IMR-90 (cell line): ENCODE measurements at places on chromosomes 7 and 10. TPM values are rescaled to one million over a fixed set of nuclear protein-coding genes. Genes with fewer than 3 reads are reported as not detected.

DNA sequence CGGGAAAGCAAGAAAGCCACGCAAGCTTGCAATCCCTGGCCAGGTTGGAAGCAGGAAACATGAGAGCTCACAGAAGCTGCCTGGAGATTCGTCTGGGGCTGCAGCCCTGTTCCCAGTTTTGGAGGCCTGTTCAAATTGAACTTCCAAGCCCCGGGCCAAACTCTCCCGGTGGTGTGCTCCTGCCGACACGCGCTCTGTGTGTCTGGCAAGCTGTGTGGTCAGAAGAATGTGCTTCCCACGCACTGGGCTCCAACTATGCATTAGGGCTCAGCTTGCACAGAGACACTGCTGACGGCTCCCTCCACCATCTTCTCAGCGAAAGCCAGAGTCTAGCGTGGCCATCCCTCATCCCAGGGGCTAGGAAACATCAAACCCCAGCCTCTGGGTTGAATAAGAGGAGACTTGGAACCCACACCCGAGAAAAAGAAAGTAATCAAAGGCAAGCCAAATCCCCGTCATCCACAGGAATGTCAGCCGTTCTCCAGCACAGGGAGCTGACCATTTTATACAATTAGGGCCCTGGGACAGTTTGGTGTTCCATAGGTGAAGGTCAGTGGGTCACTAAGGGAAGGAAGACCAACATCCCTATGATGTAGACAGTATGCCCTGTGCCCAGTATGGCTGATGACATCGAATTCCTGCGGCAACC lies 107.2 kb downstream of the FGFR2 start:
- no peak for DNase-seq

GRCh38 chr7:531777-532176 lies 12.1 kb upstream of the PDGFA start:
- DNase-seq: no peak

DNA sequence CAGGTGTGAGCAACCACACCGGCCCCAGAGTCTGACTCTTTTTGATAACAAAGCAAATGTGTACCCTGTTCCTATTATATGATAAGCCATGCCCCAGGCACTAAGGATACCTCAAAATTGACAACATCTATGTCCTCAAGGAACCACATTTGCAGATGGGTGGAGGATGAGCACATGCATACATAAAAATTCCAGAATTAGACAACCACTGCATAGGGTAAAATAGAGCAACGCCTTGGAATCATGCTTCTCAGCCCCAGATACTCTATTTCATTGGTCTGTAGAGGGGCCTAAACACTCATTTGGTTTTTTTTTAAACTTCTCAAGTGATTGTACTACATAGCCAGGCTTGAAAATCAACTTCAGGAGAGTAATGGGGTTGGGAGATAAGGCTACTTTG lies 78.7 kb downstream of the SLC25A13 start:
- no peak for DNase-seq

- DNase-seq: no peak
Measured at GRCh38 chr7:140155428-140155827, 21.4 kb downstream of the KDM7A start.

DNA sequence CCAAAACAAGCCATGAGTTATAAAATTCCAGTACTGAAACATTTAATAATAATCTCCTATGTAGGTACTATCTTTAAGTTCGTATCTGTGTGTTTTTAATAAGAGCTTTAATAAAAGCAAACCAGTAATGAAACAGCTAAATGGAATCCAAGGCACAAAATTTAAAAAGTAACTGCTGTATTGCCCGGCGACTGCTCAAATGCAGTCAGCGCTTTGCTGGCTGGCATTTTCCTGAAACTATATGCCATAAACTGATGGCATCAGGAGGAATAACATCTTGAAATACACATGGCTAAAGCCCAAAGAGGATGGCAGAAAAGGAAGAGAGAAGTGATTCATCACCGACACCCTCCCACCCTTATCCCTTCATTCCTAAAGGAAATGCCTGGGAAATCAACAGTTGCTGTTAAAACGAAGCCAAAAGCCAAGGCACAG lies 133.1 kb downstream of the CUBN start:
- peak; percentile 36 for DNase-seq

GRCh38 chr7:32243687-32244290 lies 173.6 kb upstream of the PDE1C start:
- no peak for DNase-seq

GRCh38 chr10:128971374-128972035 lies 495.5 kb upstream of the MGMT start:
- no peak for DNase-seq

DNA sequence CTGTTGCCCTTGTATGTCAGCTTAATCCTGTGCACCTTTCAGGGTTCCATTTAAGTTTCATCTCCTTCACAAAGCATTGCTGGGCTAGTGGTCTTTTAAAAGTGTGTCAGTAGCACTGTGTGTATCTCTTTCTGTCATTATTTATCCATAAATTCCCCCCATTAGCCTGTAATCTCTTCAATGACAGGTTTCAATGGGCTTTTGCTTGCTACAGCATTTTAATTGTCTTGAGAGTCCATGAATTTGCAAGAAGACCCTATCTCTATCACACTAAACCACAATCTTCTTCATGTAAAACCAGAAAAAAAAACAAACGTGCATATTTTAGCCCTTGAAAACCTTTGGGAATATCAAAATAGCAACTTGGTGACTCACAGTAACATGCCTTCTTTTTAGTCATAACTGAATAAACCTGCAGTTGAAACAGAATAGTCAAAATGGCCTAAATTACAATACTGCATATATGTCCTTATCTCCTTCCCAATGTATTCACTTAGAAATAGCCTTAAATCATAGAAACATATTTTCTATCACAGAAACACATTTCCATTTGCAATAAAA lies 118.6 kb downstream of the PON1 start:
- peak; percentile 59 for DNase-seq

The SLC16A9 gene
- 0.18 and 0.56 TPM in 2 replicates for total RNA-seq

DNA sequence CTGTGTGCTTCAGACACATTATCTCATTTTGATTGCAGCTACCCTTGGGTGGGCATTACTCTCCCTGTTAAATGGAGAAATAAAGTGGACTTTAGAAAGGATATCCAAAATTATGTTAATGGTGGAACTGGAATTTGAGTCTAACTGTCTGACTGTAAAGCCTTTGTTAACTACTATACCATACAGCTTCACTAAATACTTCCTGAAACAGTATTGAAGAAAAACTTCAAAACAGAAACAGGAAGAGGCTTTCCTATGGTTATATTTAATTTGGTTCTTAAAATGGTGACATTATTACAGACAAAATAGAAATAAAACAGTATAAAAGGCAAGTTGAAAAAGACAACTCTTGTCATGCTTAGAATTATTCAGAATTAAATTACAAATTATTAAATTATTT lies 25.0 kb downstream of the SPAG6 start:
- no peak for DNase-seq

The SGPL1 gene
- total RNA-seq: 26.7 and 27.5 TPM in 2 replicates

DNA sequence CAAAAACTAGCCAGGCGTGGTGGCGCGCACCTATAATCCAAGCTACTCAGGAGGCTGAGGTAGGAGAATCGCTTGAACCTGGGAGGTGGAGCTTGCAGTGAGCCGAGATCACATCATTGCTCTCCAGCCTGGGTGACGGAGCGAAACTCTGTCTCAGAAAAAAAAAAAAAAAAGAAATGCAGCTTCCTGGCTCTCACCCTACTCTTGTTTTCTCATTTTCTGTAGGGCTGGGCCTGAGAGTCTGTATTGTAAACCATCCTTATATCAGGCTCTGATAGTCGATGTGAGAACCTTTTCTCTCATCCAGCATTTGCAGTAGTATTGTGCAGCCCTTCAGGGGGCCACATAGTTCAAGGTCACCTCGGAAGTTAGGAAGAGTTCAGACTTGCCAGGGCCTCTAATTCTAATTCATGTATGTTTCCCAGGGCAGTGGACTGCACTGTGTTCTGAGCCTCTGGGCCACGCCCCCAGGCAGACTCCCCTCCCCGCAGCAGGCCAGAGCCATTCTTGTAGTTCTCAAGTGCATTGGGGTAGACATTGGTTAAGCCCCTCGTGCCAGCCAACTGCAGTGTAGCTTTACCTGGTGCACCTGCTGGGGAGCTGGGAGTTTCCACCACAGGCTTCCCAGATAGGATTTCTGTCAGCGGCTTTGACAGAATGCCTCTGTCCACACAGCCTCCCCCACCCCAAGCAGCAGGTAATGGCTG lies 38.3 kb upstream of the PDCD4 start:
- DNase-seq: no peak

The CFAP46 gene
- total RNA-seq: 1.3 and 1.7 TPM in 2 replicates

DNA sequence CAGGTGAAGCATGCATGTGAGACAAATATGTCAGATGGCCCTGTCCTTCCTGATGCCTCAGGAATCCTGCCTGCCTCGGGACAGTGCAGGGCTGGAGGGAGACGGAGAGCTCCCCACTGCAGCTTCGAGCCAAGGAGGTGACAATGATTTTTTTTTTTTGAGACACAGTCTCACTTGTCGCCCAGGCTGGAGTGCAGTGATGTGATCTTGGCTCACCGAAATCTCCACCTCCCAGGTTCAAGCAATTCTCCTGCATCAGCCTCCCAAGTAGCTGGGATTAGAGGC lies 68.8 kb downstream of the OAT start:
- no peak for DNase-seq

GRCh38 chr10:109737009-109737408 lies 186.3 kb downstream of the XPNPEP1 start:
- no peak for DNase-seq

The CPA4 gene
- total RNA-seq: 365 and 382 TPM in 2 replicates

The LRRC17 gene
- total RNA-seq: 271 and 280 TPM in 2 replicates

DNA sequence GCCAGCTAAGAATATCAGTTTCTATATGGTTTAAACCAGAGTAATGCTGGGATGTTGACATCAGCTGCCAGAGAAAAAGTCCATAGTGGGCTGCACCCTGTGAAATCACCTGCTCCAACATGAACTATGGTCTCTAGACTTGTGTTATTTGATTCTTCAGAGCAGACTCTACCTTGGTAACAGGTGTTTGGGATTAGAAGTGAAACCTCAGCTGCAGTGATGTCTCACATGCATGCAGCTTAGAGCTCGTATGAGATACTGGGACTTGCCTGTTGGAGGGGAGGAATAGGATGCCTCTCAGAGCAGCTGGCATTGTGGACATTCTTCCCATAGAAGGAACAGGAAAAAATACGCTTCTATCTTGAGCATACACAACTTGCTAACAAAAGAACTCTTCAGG lies 287.1 kb upstream of the CSTF2T start:
- no peak for DNase-seq

The SFTPA1 gene
- not detected in 2 replicates for total RNA-seq

The HOXA4 gene
- 0.36 and 1.1 TPM in 2 replicates for total RNA-seq

DNA sequence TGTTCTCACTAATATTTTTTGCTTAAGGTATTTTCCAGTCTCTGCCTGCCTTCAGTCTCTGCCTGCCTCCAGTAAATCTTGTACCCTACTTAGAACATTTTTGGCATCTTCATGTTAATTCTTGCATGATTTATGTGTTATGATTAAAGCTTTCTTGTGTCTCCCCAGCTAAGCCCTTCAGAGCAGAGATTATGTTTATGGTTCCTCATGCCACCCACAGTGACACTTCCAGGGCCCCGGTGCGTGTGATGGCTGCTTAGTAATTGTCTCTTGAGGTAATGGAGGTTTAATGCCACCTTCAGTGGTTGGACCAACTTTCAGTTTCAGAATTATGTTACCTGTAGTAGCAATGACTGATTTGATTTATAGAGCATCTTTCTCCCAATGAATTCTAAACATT lies 70.6 kb upstream of the MET start:
- no peak for DNase-seq

GRCh38 chr7:101395376-101395775 lies 32.7 kb downstream of the COL26A1 start:
- DNase-seq: no peak

- no peak for DNase-seq
Measured at GRCh38 chr10:1359626-1359955, 303.4 kb downstream of the WDR37 start.

The CYCS gene
- 22.9 and 65.3 TPM in 2 replicates for total RNA-seq

DNA sequence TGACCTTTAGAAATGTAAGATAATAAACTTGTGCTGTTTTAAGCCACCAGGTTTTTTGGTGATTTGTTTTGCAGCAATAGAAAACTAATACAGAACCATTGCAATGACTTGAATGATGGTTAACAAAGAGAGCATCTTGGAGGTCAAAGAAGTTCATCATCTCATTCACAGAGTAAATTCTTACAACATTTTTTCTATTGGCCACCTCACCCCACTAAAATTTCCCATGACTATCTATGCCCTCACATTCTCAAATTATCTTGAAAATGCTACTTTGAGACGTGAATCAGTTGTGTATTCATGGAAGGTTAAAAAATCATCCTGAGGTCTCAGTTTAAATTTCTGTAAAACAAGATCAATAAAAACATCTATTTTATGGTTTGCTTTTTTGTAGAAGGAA lies 754.2 kb downstream of the SORCS1 start:
- DNase-seq: peak; percentile 34

GRCh38 chr10:58089739-58090138 lies 178.0 kb downstream of the IPMK start:
- no peak for DNase-seq

- no peak for DNase-seq
Measured at GRCh38 chr10:4755286-4755989, 70.6 kb upstream of the AKR1E2 start.

GRCh38 chr7:103369432-103369831 lies 22.0 kb downstream of the PSMC2 start:
- no peak for DNase-seq

The GPR22 gene
- total RNA-seq: not detected in 2 replicates

GRCh38 chr10:23418051-23418681 lies 20.7 kb upstream of the OTUD1 start:
- no peak for DNase-seq

DNA sequence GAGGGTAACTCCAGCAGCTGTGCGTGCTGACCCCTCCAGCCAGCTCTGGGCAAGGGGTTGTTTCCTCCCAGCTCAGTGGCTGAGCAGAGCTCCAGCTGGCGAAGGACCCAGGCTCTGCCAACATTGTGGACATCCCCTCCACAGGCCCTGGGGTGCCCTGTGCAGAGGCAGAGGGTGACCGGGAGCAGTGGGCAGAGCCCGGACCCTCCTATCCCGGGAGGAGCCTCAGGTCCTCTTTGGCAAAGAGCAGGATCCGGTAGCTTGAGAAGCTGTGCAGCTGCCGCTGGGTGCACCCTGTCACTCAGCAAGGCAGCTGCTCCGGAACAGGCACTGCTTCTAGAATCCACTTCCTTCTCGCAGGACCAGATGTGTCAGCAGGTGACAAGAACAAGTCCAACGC lies 175.9 kb downstream of the EBF3 start:
- DNase-seq: no peak
